ENCODE measurements at places on chromosomes 2 and 18. TPM values are rescaled to one million over a fixed set of nuclear protein-coding genes. Genes with fewer than 3 reads are reported as not detected.

- no peaks in the 10 kb centered on the region for H3K4me1 ChIP-seq
- DNase-seq = no peak
- no peak overlapping the region for H3K4me3 ChIP-seq
- peaks cover 15% of the 10 kb centered on the region for H3K27me3 ChIP-seq
- H3K36me3 ChIP-seq = no peaks in the 10 kb centered on the region
- no peak overlapping the region for H3K27ac ChIP-seq
These were observed 362.3 kb downstream of the FBXO15 start for GRCh38 chr18:73785300-73785699.

- H3K36me3 ChIP-seq = no peaks in the 10 kb centered on the region
- H3K27me3 ChIP-seq = peaks cover 1% of the 10 kb centered on the region
- H3K4me1 ChIP-seq = peaks cover 16% of the 10 kb centered on the region
- peak; percentile 80 for DNase-seq
- no peak overlapping the region for H3K27ac ChIP-seq
- H3K4me3 ChIP-seq = no peak overlapping the region
These were observed 47.4 kb upstream of the ANKRD62 start for GRCh38 chr18:12046046-12046750.

GRCh38 chr2:88564402-88564801 lies 62.9 kb downstream of the EIF2AK3 start:
- DNase-seq = no peak
- H3K4me3 ChIP-seq = no peak overlapping the region
- H3K4me1 ChIP-seq = no peaks in the 10 kb centered on the region
- H3K27me3 ChIP-seq = no peaks in the 10 kb centered on the region
- no peak overlapping the region for H3K27ac ChIP-seq
- H3K36me3 ChIP-seq = peaks cover 39% of the 10 kb centered on the region

DNA sequence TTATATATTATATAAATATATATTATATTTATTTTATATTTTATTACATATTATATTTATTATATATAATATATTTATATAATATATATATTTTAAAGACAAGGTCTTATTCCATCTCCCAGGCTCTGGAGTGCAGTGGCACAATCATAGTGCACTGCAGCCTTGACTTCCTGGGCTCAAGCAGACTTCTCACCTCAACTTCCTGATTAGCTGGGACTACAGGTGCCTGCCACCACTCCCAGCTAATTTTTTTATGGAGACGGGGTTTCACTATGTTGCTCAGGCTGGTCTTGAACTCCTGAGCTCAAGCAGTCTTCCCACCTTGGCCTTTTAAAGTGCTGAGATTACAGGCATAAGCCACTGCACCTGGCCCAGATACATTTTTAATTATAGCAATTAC lies 110.0 kb downstream of the PHLPP1 start:
- H3K4me3 ChIP-seq = no peak overlapping the region
- no peak overlapping the region for H3K27ac ChIP-seq
- DNase-seq = no peak

DNA sequence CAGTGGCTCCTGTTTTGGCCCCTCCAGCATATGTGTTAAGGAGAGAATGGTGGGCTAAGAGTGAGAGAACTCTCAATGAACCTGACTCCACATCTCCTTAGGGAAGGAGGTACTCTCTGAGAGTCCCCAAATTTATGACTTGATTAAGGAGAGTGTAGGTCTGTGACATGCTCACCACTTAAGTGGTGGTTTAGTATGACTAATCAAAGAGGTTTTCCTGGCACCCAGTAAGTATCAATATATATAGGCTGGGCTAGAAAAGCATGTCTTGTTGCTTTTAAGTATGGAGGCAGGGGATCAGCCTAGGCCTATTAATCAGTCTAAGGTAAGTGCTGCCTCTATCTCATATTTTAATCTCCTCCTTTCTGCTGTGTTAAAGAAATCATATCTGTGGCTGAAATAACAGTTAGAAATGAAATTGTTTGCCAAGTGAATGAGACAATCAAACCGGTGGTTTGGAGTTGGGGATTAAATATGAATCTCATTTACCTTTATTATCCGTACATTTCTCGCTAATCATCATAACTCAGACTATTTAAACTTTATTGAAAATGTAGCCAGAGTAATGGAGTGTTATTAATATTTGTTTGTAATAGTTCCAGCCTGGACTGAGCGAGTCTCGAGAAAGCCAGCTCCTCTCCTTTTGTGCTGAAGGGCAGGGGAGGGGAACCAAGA lies 107.7 kb upstream of the MEIS1 start:
- no peak overlapping the region for H3K4me3 ChIP-seq
- H3K27ac ChIP-seq = no peak overlapping the region
- no peaks in the 10 kb centered on the region for H3K36me3 ChIP-seq
- no peaks in the 10 kb centered on the region for H3K4me1 ChIP-seq

DNA sequence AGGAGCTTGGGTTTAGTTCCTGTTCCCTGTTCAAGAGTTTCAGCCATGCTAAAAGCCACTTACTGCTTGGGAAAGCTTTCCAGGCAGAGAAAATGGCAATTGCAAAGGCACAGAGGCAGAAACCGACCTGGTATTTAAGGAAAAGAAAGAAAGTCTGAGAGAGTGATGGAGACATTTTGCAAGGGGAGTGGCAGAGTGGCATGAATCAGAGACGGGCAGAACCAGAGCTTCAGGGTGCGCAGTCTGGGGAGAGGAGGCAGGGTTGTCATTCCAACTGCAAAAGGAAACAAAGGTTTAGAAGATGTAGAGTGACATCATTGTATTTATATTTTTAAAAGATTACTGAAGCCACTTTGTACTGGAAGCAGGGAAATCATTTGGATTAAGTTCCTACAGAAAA lies 14.9 kb upstream of the GNAL start:
- peak; percentile 32 for DNase-seq
- peaks cover 58% of the 10 kb centered on the region for H3K27me3 ChIP-seq
- H3K4me3 ChIP-seq = no peak overlapping the region
- no peaks in the 10 kb centered on the region for H3K4me1 ChIP-seq
- no peak overlapping the region for H3K27ac ChIP-seq
- no peaks in the 10 kb centered on the region for H3K36me3 ChIP-seq

DNA sequence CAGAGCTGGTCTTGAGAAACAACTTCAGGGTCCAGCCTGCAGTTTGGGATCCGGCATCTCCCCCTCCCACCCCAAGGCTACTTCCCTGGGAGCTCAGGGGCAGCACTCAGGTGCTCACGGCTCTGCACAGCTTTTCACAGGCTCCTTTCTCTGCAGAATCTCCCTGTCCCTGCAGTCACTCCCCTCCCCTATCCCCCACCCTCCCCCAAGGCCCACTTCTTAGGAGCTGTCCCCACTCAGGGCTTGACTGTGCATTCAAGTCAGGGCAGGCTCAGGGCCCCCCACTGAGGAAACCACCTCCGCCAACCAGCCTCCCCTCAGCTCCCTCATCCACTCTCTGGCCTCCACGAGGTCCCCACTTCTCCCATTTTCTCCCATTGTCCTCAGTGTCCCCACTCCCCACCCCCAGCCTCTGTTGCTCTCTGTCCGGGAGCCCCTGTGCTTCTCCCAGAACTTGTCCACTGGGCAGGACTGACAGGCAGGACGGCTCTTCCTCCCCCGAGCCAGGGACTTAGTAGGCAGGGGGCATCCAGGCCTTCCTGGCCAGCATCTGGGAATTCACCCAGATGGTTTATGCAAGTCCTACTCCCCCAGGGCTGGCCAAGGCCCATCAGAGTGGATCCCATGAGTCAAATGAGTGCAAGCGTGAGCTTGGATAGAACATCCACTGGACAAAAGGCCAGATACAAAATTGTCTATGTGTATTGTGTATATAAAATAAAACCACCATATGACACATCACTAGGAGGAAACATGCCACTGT lies 7.6 kb downstream of the NMUR1 start:
- peak overlapping the region; percentile 41 for H3K27ac ChIP-seq
- no peaks in the 10 kb centered on the region for H3K36me3 ChIP-seq
- H3K4me3 ChIP-seq = no peak overlapping the region
- DNase-seq = no peak
- peaks cover 5% of the 10 kb centered on the region for H3K27me3 ChIP-seq

- H3K4me3 ChIP-seq = no peak overlapping the region
- H3K4me1 ChIP-seq = peaks cover 18% of the 10 kb centered on the region
- DNase-seq = no peak
- H3K36me3 ChIP-seq = peaks cover 2% of the 10 kb centered on the region
- no peaks in the 10 kb centered on the region for H3K27me3 ChIP-seq
These were observed 33.1 kb downstream of the PRKRA start for GRCh38 chr2:178417916-178418315.

GRCh38 chr2:11778416-11778815 lies 32.0 kb downstream of the LPIN1 start:
- H3K4me1 ChIP-seq = peaks cover 24% of the 10 kb centered on the region
- H3K27me3 ChIP-seq = no peaks in the 10 kb centered on the region
- peaks cover 36% of the 10 kb centered on the region for H3K36me3 ChIP-seq
- no peak for DNase-seq
- no peak overlapping the region for H3K4me3 ChIP-seq

DNA sequence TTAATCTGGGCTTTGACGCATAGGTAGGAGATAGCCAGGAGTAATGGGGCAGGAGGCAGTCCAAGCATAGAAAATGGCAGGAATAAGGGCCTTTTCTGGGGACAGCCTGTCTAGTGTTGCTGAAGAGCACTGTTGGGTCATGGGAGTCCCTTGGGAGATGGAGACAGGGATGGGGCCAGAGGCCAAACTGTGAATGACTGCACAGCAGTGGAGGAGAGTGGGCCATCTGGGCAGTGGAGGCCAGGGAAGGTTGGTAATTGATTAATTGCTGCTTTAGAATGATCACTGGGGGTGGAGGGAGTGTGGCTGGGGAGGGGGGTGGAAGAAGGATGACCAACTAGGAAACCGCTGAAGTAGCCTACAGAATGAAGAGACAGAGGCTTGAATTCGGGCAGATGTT lies 28.6 kb upstream of the CREG2 start:
- no peaks in the 10 kb centered on the region for H3K36me3 ChIP-seq
- H3K4me1 ChIP-seq = no peaks in the 10 kb centered on the region
- DNase-seq = no peak
- no peak overlapping the region for H3K4me3 ChIP-seq
- H3K27ac ChIP-seq = no peak overlapping the region

GRCh38 chr2:189437926-189438325 lies 3.3 kb upstream of the WDR75 start:
- peaks cover 22% of the 10 kb centered on the region for H3K4me1 ChIP-seq
- H3K27ac ChIP-seq = no peak overlapping the region
- DNase-seq = no peak
- H3K27me3 ChIP-seq = peaks cover 6% of the 10 kb centered on the region
- H3K36me3 ChIP-seq = no peaks in the 10 kb centered on the region

- no peaks in the 10 kb centered on the region for H3K27me3 ChIP-seq
- peak overlapping the region; percentile 92 for H3K27ac ChIP-seq
- H3K4me3 ChIP-seq = peak overlapping the region; percentile 46
These were observed 41.2 kb downstream of the RPL37A start for GRCh38 chr2:216539791-216540241.

GRCh38 chr2:20638646-20639430 lies 12.1 kb downstream of the HS1BP3 start:
- H3K27ac ChIP-seq = no peak overlapping the region
- no peak overlapping the region for H3K4me3 ChIP-seq

DNA sequence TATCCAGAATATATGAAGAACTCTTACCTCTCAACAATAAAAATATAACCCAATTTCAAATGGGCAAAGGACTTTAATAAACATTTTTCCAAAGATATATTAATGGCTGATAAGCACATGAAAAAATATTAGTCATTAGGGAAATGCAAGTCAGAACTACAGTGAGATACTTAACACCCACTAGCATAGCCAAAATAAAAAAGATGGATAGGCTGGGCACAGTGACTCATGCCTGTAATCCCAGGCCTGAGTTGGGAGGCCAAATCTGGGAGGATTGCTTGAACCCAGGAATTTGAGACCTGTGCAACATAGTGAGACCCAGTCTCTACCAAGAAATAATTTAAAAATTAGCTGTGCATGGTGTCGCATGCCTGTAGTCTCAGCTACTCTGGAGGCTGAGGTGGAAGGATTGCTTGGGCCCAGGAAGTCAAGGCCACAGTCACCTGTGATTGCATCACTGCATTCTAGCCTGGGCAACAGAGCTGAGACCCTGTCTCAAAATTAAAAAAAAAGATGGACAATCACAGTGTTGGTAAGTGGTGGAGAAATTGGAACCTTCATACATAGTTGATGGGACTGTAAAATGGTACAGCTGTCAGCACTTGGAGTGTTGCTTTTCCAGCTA lies 25.1 kb downstream of the MARCHF7 start:
- peaks cover 50% of the 10 kb centered on the region for H3K36me3 ChIP-seq
- no peak for DNase-seq
- no peaks in the 10 kb centered on the region for H3K27me3 ChIP-seq
- H3K27ac ChIP-seq = no peak overlapping the region
- no peak overlapping the region for H3K4me3 ChIP-seq
- H3K4me1 ChIP-seq = peaks cover 9% of the 10 kb centered on the region

- peak; percentile 95 for DNase-seq
- H3K36me3 ChIP-seq = peaks cover 13% of the 10 kb centered on the region
- H3K27ac ChIP-seq = peak within 1 kb of the TSS; percentile 97
- H3K4me1 ChIP-seq = peaks cover 44% of the 10 kb centered on the region
- H3K4me3 ChIP-seq = peak within 1 kb of the TSS; percentile 99
These were observed at the start of gene UBE2E3 for GRCh38 chr2:180980106-180980942. Gene UBE2E3, plus strand, starts transcription at chr2:180980605. Its CDS starts 1,438 bp downstream, at chr2:180982043.

GRCh38 chr2:58313926-58314325 lies 72.8 kb upstream of the FANCL start:
- H3K4me1 ChIP-seq = no peaks in the 10 kb centered on the region
- H3K4me3 ChIP-seq = no peak overlapping the region
- no peaks in the 10 kb centered on the region for H3K36me3 ChIP-seq

DNA sequence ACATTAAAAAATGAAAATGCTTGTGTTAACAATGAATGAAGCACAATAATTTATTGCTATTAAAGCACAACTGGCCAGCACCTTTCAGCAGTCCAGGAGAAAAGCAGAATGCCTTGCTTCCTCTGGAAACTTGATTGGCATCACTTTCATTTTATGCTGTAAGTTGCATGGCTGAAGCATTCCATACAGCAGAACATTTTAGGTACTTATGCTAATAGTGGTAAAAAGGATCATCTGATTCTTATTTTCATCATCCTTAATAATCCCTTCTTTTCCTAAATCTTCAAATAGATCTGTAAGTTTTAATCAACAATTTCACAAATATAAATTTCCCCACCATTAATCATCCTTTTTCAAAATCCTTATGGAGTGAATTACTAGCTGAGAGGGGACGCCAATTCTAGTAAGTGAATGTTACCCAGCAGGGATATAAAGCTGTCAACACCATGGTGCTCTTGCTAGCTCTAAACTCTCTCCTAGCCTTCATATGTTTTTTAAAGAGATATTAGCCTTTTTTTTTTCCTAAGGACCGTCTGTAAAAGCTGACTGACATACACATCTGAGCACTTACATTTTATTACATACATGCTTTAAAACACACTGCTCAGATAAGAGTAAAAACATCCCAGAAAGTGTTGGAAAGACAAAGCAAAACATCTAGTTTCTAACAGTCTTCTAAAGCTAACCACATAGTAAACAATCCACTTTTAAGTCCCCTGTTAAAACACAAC lies 5.3 kb downstream of the SATB2 start:
- no peak overlapping the region for H3K4me3 ChIP-seq
- H3K27me3 ChIP-seq = no peaks in the 10 kb centered on the region
- DNase-seq = no peak
- H3K27ac ChIP-seq = no peak overlapping the region

- H3K36me3 ChIP-seq = peaks cover 7% of the 10 kb centered on the region
- H3K4me3 ChIP-seq = no peak overlapping the region
- peaks cover 83% of the 10 kb centered on the region for H3K4me1 ChIP-seq
- no peak for DNase-seq
- no peaks in the 10 kb centered on the region for H3K27me3 ChIP-seq
These were observed 82.3 kb downstream of the STPG4 start for GRCh38 chr2:47072728-47073191.

The ALPG gene
- not detected for total RNA-seq

The QPCT gene
- total RNA-seq = not detected

The FAM124B gene
- not detected for total RNA-seq

The CHRNG gene
- not detected for total RNA-seq

The NDC80 gene
- total RNA-seq = 7.9 TPM

The SP5 gene
- not detected for total RNA-seq

The HMSD gene
- not detected for total RNA-seq

The MBP gene
- total RNA-seq = 18.6 TPM

The DNAJC5G gene
- total RNA-seq = not detected
